ENCODE measurements at places on chromosomes 4 and X. TPM values are rescaled to one million over a fixed set of nuclear protein-coding genes. Genes with fewer than 3 reads are reported as not detected.

DNA sequence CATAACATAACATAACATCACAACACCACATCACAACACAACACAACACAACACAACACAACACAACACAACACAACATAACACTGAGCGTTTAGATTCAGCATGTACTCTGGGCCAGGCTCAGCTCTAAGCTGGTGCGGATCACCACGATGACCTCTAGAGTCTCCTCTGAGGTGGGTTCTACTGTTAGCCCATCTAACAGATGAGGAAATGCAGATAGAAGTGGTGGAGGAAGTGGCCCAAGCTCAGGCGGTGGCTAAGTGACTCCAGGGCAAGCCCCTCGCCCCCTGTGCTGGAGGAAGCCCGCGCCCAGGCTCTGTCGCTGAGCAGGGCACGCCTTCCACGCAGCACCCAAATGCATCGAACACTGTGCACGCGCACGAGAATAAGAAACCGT is 45.3 kb upstream of the CDKN2AIP start:
- no peak for DNase-seq

GRCh38 chr4:20091781-20092180 is 159.9 kb upstream of the SLIT2 start:
- no peak for DNase-seq

GRCh38 chrX:44343412-44344141 is at the start of gene EFHC2:
TSS of gene EFHC2 (minus strand) at chrX:44343672. CDS start at chrX:44343588, 84 bp downstream.
- DNase-seq, result no peak

DNA sequence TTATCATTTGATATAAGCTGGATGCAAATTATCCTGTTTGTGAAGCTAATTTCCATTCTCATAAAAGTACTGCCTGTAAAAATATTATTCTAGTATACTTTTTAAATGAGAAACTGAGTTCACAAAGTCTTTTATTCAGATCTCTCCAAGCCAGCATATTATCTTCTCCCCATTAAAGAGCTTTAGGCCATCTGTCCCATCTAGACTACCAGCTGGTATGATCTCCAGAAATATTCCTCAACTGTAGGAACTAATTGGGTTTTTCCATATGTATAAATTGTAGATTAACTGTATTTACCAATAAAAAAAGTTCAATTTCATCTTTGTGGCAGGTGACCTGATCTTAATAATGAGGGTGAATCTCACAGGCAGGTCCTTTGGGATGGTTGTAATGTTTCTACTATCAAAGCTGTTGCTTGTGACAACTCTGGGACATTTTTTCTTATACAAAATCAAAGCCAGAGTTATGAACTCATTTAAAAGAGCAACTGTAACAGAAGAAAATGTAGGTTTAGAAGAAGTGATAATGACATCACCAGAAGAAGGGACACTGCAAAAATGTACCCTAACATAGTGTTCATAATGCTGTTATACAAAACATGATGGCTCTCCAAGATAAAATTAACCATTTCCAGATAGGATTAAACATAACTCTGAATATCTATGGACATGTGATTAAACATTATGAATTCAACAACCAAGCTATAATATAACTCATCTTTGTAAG is 132.8 kb downstream of the KCNIP4 start:
- DNase-seq, result no peak

DNA sequence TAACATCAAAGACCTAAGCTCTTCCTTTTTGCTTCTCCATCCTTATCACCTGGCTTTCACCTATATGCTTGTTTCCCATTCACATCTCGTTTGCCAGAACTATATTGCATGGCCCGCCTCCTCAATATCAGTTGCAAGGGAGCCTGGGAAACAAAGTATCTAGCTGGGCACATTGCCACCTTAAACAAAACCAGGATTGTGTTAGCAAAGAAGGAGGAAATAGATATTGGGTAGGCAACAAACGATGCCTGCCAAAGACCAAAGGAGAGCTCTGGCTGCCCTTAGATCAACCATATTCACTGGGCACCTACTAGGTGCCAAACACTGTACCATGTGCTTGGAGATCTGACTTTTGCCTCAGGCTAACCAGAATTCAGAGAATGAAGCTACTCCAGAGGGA is 107.5 kb downstream of the GRIA3 start:
- DNase-seq, result no peak

DNA sequence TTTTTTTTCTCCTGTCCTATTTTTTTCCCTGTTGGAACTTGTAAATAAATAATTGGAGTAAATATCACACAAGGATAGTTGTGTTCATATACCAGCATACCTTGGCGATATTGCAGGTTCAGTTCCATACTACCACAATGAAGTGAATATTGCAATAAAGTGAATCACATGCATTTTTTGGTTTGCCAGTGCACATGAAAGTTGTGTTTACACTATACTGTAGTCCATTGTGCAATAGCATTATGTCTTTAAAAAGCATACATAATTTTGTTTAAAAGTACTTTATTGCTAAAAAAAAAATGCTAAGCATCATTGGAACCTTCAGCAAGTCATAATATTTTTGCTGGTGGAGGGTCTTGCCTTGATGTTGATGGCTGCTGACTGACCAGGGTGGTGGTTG is 88.6 kb downstream of the GSTCD start:
- no peak for DNase-seq

- DNase-seq, result no peak
These were observed 93.6 kb downstream of the GPR143 start for GRCh38 chrX:9671998-9672397.

DNA sequence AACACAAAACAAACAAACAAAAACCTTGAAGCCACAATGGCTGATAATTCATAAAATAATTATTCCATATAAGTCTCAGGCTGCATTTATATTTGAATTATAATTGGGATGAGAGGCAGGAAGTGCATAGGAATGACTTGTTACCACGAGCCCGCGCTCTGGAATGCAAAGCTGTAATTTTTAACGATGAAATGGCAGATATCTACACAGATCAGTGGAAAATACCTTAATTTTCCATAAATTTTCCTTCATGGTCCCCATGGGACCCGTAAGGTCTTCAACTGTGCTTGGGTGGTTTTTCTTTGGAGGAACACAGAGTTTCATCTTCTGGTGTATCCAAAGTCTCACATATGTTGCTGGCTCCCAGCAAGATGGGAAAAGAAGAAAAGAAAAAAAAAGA is 226.8 kb downstream of the SHOX start:
- no peak for DNase-seq

DNA sequence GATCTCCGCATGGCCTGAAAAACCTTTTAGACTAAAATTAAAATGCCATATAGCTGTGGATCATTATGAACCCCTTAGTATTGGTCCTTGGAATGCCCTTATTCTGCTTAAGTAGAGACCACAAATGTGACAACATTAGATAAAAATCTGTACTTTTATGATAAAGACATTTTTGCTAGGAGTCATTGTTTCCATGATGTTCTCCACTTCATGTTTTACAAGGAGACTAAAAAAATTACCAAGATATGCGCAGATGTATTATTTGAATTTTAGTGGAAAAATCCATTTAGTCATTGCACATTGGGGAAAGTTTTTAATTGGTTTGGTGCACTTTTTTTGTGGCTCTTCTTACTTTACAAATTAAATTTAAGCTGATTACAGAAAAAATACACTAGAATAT is 85.1 kb upstream of the HPRT1 start:
- DNase-seq, result no peak

GRCh38 chrX:1147611-1148515 is 64.6 kb downstream of the CRLF2 start:
- DNase-seq, result no peak

DNA sequence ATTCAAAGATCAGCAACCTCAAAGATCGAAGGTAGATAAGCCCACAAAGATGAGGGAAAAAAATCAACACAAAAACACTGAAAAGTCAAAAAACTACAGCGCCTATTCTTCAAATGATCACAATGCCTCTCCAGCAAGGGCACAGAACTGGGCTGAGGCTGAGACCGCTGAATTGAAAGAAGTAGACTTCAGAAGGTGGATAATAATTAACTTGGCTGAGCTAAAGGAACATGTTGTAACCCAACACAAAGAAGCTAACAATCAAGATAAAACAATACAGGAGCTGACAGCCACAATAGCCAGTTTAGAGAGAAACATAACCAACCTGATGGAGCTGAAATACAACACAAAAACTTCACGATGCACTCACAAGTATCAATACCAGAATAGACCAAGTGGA is 231.1 kb downstream of the STPG2 start:
- no peak for DNase-seq

DNA sequence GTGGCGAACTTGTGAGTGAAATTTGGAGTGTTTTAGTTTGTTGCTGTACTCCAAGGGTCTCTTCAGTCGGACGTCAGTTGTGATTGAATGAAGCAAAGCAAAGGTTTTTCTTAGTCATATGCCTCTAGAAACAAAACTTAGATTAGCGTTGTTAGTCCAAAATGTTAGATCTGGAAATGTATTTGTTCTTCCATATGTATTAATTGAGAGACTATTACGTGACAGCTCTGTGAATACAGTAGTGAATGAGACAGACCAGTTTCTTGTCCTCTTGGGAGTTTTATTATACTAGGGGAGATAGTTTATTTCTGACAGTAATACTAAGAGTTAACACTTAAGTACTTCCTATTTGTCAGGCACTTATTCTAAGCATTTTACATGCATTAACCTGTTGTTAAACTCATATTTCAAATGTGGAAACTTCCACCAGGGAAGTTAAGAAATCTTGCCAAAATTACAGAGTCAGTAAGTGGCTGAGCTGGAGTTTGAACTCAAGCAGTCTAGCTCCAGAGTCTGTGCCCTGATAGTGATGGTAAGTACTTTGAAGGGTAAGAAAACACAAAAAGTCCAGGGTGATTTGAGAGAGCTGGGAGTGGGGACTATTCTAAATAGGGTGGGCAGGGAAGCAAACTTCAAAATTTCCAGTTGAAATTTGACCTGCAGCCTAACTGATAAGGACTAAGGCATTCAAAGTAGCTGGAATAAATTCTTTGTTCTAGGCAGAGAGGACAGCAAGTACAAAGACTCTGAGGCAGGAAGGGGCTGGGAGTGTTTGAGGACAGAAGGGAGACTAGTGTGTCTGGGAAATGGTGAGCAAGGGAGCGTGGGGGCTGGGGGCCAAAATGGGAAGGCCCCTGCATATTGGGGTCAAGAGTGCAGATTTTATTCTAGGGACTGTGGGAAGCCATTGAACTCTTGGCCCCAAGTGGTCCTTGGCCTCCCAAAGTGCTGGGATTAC is 17.0 kb downstream of the ADD1 start:
- DNase-seq, result no peak

GRCh38 chr4:150078041-150078578 is at the start of gene DCLK2:
TSS of gene DCLK2 (plus strand) at chr4:150078445. CDS start at chr4:150079028, 583 bp downstream.
- no peak for DNase-seq

DNA sequence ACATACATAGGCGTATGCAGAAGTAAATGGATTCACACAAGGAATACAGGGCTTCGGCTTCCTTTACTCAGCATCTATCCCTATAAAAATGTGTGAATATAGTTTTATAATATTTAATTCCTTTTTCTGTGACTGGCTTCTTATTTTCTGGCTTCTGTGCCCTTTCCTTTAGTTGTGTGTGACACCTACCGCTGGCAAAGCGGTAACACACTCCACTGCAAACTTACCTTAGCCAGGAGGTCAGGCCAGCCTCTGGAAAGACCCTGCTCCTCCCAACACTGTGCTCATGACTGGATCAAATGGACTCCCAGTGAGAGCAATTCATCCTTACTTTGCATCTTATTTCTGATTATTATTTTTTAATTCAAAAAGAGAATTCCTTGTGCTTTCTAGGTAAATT is 244.2 kb downstream of the ANK2 start:
- DNase-seq, result no peak

DNA sequence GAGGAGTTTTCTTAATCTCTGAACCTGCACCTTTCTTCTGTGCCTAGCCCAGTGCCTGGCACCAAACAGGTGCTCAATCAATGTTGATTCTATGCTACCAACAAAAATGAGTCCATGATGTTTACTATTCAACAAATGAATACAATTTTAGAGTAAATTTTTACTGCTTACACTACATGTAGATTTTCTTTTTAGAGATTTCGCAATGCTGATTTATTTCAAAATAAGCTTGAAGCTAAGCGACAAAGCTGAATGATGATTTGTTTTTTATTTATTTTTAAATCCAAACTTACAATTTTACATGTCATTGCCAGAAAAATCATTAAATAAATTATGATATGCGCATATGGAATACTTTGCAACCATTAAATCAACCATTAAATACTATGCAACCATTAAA is 55.7 kb downstream of the AR start:
- no peak for DNase-seq

DNA sequence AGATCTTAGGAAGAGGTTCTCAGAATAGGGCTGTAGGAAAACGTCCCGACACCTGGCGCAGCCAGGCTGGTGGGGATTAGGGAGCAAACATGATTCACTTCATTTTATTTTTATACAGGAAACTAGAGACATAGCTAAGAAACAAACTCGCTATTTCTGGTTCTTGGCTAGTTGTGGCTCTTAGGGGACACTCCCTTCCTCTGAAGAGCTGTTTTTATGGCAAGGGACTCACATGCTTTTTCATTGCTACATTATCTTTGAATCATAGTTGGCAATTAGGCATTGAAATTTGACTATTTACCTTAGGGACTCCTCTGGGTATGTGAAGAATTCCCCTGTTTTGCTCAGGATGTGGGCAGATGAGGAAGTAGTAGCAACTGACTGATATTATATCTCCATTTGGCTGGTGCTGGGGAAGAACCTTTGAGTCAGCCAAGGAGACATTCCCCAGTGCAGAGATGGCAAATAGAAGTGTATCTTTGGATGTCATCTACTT is 174.5 kb downstream of the SMIM20 start:
- peak; percentile 26 for DNase-seq

GRCh38 chr4:60812811-60813210 is 387.3 kb upstream of the ADGRL3 start:
- DNase-seq, result no peak

DNA sequence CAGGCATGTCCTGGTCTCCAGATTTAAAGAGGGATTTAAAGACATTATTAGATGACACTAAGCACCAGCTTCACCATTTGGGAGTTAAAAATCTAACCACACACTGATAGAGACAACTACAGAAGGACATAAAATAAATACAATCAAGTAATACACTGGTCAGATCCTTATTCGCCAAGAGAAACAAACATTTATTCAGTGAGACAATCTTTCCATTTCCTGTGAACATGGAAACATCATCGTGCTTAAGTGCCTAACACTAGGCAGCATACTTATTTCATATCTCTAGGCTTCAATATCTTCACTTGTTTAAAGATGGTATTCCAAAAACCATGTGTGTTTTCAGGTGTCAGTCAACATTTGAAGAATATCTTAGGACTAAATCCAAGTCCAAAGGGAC is 103.6 kb downstream of the AREG start:
- no peak for DNase-seq

DNA sequence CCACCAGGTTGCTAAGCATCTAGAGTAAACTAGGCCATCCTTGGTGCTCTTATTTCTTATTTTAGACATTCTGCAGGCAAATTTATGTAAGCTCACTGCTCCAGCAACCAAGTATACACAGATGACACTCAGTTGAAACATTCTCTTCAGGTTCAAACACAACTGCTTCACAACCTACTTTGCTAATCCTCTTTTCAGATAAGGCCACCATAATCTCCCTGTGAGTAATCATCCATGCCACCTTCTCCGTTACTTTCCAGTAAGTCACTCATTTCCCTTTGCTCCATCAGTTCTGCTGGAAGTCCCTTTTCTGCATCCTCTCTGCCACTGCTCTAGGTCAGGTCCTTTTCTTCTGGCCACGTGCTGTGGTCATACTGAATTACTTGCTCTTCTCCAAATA is 120.2 kb upstream of the WDFY3 start:
- DNase-seq, result no peak

The S100P gene
- total RNA-seq, result 837 TPM

The TXK gene
- 1.4 TPM for total RNA-seq

The AFM gene
- total RNA-seq, result not detected

The F11 gene
- not detected for total RNA-seq

The STATH gene
- not detected for total RNA-seq

The GPR173 gene
- total RNA-seq, result 7.0 TPM

The CXCL9 gene
- not detected for total RNA-seq

The ZRSR2 gene
- 7.2 TPM for total RNA-seq

The PAGE2 gene
- not detected for total RNA-seq
